Skin of body (tissue), 3 donors: ENCODE measurements at places on chromosomes 11 and 22.

DNA sequence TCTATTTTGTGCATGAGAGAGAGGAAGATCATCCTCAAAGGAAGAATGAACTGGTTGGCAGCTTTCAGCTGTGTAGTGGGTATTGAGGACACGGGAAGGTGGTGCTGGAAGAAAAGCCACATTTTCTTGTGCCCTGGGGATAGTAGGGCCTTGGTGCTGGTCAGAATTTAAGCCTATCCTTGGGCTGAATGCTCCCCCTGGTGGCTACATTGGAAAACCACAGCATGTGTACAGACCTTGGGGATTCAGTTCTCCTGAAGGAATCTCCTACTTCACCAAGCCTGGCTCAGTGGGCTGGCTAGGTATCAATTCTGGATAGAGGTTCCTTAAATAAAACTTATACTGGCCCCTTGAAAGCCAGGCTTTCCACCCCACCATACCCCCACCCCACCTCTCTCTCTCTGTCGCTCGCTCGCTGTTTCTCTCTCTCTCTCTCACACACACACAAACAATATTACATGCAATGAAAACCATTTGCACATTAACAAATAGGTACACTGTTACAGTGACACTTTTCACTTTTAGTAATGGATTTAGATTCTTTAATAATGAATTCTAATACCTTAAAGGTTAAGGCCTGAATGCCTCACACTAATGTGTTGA lies 2.8 kb upstream of the OR51M1 start:
- DNase-seq: peak; percentile 4

DNA sequence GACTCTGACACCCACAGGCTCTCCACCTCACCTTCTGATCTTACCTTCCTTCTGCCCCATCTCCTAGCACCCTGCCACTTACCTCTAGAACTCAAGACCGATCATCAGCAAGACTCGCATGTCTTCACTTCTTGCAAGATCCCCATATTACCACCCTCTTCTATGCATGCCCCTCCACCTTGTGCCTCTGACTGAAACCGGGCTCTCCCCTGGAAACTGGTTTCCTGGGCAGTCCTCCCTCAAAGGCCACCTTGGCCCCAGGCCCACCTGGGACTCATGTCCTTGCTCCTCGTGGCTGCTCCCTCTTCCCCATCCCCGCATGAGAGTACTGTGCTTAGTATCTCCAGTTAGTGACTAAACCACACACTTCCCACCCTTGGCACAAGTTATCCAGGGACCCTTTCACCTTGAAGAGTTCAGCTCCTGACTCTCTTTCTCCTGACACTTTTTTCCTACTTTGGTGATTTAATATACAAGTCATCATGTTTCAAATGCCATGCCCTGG lies 136.7 kb downstream of the SPATA19 start:
- DNase-seq: no peak

DNA sequence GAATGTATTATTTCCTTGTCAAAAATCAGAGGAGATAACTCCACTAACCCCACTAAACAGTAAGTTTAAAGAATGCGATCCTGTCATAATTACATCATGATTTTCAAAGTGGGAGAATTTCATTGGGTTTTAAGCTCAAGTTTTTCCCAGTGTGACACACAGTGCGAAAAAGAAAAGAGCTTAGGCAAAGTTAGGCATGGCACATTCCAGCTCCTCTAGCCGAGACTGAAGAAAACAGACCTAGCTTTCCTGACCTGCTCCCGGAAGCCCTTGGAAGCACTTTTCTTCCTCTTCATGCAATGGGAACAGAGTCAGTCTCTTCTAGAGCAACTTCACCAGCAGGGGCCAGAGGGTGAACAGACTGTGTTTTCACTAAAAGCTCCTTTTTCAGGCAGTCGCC lies 76.6 kb upstream of the AKIP1 start:
- no peak for DNase-seq

DNA sequence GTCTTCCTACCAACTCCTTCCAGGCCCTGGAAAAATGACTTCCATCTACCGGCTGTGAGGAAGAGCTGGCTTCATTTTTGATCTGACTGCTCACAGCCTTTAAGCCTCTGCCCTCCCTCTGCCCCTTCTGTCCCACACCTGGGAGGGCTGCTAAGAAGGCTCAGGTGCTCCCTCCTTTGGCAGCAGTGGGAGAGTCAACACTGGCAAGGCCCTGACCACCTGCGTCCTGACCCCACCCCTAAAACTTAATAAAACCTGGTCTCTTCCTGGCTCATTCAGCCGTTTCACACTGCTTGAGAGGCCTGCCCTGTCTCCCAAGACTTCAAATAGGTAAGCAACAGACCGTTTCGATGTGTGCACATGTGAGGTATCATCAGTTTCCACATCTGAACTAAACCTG lies 52.1 kb upstream of the NFRKB start:
- no peak for DNase-seq

DNA sequence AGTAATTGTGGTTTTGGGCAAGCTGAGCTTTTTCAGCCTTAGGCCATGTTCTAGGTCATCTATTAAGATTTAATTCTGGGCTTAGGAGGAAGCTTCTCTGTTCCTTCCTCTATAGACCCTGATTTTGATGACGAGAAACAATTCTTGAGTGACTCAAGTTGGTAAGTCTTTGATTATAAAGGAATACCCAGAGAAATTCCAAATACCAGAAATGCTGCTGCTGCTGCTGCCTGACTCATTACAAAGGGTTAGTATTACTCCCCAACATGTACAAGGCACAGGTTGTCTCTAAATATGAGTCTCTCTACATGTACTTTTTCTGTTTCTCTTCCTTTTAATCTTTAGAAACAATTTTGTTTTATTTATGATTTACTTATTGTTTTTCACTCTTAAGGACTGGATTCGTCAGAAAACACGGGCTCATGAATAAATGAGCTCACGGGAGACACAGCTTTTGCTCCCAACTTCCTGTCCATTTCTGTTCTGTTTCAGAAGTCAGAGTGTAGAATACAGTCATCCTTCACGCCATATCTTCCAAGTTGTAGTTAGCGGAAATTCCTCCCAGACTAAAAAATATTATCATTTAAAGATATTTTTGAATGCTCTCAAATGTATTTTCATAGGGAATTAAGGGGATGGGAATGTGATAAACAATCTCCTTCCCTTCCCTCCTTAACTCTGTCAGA lies 31.8 kb upstream of the RBMXL2 start:
- DNase-seq: no peak

GRCh38 chr11:64887757-64888405 lies 9.5 kb upstream of the EHD1 start:
- no peak for DNase-seq

DNA sequence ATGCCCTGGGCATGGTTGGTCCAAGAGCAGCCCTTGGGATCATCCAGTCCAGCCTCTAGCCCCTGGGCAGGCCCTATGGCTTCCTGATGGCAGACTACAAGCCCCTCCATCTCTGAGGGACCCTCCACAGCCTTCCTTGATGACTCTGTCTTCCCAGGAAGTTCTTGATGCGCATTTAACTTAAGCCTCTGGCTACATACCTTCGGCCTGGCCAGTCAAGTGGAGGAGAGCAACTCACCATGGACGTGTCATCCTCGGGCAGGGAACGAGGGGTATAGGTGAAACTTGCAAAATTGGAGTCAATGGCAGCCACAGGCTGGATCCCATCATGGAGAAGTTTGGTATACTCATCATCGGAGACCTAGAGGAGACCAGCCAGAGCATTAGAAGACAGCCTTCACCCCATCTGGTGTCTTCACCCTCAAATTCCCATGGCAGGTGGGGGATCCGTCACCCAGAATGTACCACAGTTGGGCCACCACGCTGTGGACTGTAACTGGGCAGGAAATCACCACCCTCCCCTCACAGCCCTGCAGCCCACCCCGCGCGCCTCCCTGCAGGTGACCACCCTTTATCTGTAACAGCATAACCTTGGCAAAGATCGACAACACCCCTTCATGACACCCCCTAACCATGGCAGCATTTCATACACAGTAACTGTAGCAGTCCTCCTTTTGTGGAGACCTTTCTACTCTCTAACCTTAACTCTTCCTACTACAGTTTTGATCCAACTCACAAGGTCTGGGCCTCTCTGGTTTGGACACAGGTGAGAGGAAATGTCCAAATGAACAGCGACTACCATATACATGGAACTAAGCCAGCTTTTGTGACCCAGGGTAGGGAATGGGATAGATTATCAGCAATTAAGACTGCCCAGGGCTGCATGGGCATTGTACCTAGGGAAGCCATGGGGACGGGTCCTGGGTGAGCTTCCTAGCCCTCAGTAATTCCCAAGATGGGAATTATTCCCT lies 91.7 kb downstream of the PDE2A start:
- no peak for DNase-seq

- DNase-seq: no peak
Observed at GRCh38 chr22:32831584-32831983, 30.1 kb downstream of the TIMP3 start.

GRCh38 chr22:49953680-49954344 lies 6.8 kb upstream of the PIM3 start:
- no peak for DNase-seq

DNA sequence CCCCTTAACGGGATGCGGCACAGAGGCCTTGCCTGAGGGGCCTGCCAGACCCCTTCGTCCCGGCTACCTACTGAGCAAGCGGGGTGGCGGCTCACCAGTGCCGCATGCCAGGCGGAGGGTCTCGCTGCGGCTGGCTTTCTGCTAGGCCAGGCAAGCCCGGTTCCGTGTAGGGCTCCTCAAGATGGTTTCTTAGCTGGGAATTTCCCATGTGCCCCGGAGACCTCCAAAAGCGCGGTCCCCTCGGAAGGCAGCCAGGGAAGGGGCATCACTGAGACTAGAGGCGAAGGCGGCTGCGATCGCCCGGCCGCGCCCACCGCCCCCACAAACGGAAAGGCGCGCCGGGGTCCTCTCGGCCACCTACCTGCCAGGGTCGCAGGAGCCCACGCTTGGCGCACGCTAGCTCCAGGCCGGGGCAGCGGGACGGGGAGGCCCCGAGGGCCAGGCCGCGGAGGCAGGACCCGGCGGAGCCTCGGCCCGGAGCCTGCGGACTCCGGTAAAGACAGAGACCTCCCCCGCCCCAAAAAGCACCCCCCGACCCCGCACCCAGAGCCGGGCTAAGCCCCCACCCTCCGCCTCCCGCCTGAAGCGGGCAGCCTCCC lies 23.8 kb downstream of the MICAL3 start:
- DNase-seq: no peak

GRCh38 chr11:41222236-41222635 lies 237.2 kb downstream of the LRRC4C start:
- DNase-seq: no peak

GRCh38 chr11:46736615-46737014 lies 17.6 kb downstream of the F2 start:
- DNase-seq: peak; percentile 16

GRCh38 chr22:39475337-39475736 lies 18.5 kb downstream of the MGAT3 start:
- DNase-seq: no peak

DNA sequence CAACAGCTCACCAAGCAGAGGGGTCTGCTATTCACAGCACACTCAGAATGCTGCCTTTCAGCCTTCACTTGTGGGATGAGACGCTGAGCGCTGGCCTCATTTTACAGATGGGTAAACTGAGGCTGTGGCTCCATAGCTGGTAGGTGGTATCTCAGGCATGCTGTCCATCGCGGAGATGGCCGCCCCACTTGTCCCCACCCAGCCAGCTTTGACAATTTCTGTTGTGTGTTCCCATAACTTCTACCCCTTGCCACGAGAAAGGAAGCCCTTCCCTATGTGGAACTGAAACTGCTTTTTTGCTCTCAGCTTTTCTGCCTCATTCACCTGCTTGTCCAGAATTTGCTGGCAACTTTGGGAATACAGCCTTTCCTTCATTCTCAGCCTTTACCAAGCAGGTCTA lies 36.1 kb upstream of the NNMT start:
- DNase-seq: no peak

DNA sequence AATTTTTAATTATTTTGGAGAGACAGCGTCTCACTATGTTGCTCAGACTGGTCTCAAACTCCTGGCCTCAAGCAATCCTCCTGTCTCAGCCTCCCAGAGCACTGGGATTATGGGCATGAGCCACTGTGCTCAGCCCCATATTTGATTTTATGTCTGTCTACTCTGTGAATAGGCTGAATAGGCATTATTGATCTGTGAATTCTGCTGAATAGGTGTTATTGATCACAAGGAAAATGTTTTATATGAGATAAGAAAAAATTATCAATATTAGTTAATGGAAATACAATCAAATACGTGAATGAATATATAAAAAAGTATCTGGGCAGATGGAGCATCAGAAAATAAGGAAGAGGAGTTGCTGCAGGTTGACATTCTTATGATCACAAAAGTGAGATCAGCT lies 483.4 kb upstream of the LARGE1 start:
- no peak for DNase-seq

GRCh38 chr11:45378516-45378915 lies 92.4 kb upstream of the SYT13 start:
- no peak for DNase-seq

DNA sequence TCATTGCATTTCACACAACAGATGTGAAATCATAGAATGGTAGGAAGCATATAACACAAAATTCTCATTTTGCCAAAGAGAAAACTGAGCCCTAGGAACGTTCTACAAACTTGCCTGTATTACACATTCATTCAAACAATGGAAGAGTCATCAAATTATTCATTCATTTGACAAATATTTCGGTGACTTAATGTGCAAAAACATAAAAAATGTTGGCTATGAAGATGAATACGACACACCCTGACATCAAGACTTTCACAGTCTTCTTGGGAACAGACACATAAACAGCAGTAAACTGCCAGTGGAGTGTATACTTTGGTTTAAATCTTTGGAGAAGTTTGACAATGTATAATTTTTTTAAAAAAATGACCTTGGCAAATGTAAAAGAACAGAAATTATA lies 20.4 kb upstream of the C11orf87 start:
- DNase-seq: no peak

DNA sequence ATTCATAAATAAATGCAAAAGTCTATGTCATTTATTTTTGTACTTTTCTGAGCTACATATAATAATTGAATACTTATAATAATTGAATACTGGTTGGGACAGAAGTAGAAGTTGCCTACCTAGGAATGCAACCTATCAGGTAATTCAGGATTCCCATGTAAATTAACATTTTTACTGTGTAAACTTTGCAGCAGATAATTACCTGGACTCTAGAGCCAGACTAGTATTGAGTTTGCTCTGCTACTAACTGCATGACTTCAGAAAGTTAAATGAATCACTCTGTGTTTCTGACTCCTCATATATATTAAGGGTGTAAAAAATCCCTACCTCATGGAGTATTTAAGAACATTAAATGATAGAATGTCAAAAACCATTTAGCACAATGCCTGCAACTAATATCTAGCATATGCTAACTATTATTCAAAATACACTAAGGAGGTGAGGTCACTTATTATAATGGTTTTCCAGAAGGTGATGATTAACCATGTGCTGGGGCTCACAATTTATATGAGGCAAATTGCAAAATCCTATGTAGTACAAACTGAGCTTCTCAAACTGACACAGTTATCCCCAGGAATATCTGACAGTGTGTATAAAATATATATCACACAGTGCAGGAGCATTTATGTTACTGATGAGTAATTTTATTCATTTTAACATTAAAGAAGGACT lies 138.1 kb upstream of the ANO3 start:
- no peak for DNase-seq

DNA sequence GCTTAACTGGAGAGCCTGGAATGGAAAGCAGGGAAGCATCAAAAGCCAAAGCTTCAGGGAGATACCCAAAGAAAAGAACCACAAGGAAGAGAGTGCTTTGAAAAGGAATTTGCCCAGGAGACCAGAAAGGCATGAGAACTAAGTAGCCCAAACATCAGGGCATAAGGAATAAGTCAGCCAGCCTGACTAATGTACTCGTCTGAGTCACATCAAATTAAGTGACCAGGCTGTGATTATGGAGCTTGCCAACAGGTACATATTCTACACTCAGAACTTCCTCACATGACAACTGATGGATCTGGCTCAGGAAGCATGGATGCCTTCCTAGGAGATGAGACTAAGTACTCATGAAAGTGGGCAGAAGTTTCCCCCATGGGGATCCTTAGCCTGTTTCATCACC lies 366.7 kb downstream of the BUD13 start:
- no peak for DNase-seq
